ENCODE measurements at places on chromosomes 2 and 18.

GRCh38 chr2:210356944-210357343 is 42.0 kb upstream of the MYL1 start:
- no peak for DNase-seq

DNA sequence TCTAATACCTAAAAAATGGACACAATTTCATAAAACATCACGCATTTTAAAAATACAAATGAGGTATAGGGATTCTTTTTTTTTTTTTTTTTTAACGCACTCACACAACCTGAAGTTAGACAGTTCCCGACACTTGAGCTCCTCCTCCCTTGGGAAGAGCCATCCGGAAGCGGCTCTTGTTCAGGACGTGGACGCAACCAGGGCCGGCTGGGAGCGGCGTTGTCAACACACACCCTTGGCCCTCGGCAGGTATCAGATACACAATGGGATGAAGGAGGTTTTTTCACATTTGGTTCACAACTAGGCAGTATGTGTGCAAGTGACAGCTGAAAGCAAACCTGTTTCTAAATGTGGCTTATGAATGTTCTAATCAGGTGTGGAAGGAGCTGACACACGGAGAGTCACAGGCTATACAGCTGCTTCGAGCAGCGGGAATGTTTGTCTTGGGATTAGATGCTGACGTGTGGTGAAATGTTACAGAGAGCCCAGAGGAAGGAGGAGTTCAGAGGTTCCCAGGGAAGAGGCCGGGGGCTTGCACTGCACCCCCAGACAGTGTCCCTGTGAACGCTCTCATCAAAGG is 111.1 kb downstream of the PXDN start:
- no peak for DNase-seq

DNA sequence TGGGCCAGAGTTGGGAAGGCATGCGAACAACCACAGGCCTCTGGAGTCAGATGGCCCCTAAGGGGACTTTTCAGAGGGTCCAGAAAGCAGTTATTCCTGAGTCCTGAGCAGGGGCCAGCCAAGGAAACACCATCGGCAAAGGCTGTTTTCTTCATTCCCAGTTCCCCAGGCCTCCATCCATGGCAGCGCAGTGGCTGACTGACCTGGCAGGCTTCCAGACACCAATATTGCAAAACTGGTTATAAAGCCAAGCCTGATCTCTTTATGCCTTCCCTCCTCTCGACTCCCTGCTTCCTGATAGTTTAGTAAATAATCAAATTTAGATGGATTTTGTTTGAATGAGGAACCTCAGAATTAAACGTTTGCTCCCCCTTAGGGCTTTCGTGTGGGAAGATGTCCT is 133.4 kb upstream of the ITGA6 start:
- peak; percentile 14 for DNase-seq

GRCh38 chr18:23563377-23564043 is 22.8 kb downstream of the NPC1 start:
- peak; percentile 44 for DNase-seq

DNA sequence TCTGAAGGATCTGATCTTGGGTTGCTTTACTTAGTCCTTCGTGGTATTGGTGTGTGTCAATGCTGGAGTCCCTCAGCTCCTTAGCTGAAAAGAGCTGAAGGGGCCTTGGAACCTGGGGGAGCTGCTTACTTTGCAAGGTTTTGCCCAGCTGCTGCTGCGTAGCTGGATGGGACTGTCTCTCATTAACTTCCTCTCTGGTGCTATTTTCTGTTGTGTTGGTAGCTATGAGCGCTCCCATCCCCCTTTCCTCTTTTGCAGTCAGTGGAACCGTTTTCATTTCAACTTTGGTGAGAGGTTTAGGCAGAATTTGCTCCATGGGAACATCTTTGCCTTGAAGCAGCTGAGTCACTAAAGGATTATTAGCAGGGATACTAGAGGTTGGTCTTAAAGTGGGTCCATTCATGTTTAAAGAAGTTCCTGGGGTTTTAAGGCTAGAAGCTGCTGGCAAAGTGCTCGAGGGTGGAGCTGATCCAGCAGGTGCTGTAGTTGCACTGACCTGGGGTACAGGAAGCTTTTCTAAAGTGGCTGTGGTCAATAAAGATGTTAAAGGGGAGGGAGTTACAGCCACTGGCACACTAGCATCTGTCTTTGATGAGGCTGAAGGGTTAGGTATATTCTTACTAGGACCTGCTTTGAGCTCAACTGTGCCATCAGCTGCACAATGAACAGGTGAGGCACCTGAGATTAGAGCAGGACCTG is 69.9 kb upstream of the DTNB start:
- no peak for DNase-seq

GRCh38 chr2:32611366-32611765 is 16.5 kb upstream of the TTC27 start:
- no peak for DNase-seq

DNA sequence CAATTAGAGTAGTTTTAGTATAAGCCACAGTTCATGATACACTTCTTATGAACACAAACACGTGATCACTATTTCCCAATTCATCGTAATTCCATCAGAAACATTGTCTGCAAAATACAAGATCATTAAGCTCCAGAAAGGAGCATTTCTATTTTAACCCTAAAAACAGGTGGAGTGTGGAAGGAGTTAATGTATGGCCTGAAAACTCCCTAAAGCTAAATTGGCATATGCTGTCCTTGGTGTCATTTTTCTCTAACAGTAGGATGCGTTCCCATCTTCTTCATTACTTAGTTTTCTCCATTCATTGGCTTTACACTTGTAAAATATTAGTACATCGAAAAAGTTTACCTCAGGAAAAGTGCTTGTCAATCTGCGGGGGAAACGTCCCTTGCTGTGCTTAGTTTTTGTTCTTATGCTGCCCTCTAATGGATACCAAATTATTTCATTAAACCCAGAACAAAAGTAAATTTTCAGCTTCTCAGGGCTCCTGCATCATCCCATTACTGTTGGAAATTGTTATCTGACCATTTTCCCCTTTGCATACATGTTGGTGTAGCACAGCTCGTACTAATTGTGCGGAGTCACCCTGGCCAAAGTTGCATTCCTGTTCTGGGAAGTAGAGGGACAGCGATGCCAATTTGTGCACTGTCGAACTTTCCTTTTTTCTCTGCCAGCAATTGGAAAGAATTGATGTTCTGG is 153.4 kb downstream of the GPD2 start:
- DNase-seq, result peak; percentile 39

GRCh38 chr2:26521054-26521912 is 43.4 kb upstream of the OTOF start:
- DNase-seq, result no peak

- DNase-seq, result peak; percentile 39
Observed at GRCh38 chr2:9261231-9261883, 54.7 kb downstream of the ASAP2 start.

- peak; percentile 82 for DNase-seq
Observed at GRCh38 chr2:157777427-157777826, 98.7 kb downstream of the ACVR1 start.

DNA sequence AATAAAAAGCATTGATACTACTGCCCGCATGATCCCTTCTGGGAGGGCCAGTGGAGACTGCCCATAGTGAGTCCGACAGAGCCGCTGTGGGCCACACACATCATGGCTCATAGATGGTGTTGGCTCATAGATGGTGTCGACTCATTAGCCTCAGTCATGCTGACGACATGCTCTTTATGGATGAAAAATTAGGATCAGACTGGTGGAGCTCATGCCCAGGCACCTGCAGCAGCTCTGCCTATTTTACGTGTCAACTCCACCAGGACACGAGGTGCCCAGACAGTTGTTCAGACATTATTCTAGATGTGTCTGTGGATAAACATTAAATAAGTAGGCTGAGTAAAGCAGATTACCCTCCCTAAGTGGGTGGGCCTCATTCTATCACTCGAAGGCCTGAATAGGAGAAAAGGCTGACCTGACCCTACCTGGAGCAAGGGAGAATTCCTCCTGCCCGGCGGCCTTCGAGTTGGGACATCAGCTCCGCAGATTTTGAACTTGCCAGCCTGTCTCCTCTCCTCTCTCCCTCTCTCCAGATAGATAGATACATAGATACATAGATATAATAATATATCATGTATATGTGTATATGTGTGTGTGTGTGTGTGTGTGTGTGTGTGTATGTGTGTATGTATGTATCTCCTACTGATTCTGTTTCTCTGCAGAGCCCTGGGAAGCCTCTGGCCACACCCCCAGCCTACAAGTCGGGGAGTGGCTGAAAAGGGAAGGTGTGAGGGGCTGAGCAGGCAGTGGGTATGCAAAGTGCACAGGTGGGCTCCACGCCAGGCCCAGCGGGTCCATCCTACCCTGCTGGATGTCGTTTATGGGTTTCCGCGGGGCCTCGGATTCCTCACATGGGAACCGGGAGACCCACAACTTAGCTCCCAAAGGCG is 13.6 kb upstream of the TEX51 start:
- no peak for DNase-seq

DNA sequence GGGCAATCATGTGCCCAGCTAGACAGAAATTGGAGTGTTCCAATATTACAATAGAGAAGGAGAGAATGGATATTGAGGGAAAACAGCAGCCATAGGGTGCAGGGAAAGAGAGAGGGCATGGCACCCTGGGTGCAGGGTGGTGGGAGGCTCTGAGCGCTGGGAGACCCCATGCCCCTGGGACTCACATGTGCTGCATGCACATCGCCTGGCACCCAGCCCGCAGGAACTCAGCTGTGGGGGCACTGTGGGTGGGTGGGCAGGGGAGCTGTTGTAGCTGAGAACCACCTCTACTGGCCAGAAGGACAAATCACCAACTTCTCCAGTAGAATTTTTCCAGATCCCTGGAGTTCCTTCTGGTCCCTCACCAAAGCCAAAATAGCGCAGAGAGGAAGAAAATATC is 7.2 kb upstream of the NEURL3 start:
- DNase-seq, result no peak

DNA sequence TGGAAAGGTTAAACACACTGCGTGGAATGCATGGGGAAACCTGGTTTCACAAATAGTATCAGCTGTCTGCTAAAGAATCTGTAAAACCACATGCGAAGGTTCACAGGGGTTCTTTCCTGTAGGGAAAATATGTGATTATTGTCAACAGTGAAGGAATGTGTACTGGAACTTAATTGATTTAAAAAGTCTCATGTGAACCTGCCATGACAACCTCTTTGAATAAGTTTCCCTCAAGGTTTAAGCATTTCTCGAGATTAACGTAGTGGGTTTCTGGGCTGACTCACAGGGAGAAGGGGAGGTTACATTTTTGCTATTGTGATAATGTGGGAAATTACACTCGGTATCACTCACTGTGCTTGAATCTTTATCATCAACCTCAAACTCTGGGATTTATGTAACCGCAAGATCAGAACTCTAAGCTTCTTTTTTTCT is 28.2 kb upstream of the IL1R1 start:
- peak; percentile 100 for DNase-seq

DNA sequence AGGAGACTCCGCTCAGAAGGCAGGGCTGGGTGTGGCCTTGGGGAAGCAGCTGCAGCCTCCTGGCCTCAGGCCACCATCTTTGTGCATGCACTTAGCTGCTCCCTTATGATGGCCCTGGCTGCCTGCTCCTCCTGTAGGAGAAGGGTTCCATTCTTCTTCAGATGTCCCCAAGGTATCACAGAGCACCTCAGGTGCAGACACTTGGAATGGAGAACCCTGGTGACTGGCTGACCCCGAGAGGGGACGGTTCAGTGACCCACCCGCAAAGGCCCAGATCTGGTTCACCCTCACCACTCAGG is 9.6 kb downstream of the GPAT2 start:
- DNase-seq, result no peak

- DNase-seq, result peak; percentile 91
Observed at GRCh38 chr2:98909317-98910211, 26.5 kb downstream of the CRACDL start.

- DNase-seq, result no peak
Observed at GRCh38 chr2:9390991-9391390, 32.3 kb downstream of the ITGB1BP1 start.

- DNase-seq, result peak; percentile 96
Observed at GRCh38 chr2:15730545-15731212, 139.0 kb downstream of the DDX1 start.

GRCh38 chr2:236209996-236210395 is 41.8 kb upstream of the GBX2 start:
- DNase-seq, result no peak

GRCh38 chr2:120812866-120813265 is 77.2 kb downstream of the GLI2 start:
- no peak for DNase-seq

- peak; percentile 75 for DNase-seq
Observed at GRCh38 chr2:55168221-55169154, 63.6 kb downstream of the CLHC1 start.

DNA sequence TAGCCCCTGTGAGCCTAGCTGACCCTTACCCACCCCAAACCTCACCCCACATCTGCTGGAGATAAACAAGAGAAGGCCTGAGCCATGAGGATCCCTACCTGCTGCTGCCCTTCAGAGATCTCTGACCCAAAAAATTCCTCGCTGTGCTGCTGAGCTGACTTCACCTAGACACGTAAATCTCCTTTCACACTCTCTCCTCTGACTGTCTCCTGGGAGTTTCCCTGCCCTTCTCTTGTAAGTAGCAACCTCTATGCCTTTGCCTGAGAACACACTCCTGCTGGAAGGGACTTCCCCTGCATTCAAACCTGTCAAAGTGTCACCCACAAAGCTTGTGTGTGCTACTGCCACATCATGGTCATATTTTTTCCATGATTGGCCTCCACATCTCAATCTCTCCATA is 134.2 kb upstream of the NOL4 start:
- no peak for DNase-seq

DNA sequence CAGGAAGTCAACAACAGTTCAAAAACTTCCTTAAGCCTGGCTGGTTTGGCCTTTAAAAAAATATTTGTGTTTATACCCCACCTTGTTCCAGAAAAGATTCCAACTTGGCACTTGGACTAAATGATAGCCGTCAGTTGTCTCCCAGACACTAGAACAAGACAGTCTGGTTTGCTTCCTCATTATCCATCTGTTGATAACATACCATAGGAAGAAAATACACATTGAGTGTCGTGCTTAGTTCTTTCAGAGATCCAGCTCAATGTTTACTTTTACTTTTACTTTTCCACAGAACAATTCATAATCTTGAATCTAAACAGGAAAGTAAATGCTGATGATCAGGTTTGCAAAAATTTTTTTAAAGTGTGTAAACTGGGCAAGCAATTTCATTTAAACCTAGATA is 2.4 kb upstream of the VPS54 start:
- DNase-seq, result no peak

DNA sequence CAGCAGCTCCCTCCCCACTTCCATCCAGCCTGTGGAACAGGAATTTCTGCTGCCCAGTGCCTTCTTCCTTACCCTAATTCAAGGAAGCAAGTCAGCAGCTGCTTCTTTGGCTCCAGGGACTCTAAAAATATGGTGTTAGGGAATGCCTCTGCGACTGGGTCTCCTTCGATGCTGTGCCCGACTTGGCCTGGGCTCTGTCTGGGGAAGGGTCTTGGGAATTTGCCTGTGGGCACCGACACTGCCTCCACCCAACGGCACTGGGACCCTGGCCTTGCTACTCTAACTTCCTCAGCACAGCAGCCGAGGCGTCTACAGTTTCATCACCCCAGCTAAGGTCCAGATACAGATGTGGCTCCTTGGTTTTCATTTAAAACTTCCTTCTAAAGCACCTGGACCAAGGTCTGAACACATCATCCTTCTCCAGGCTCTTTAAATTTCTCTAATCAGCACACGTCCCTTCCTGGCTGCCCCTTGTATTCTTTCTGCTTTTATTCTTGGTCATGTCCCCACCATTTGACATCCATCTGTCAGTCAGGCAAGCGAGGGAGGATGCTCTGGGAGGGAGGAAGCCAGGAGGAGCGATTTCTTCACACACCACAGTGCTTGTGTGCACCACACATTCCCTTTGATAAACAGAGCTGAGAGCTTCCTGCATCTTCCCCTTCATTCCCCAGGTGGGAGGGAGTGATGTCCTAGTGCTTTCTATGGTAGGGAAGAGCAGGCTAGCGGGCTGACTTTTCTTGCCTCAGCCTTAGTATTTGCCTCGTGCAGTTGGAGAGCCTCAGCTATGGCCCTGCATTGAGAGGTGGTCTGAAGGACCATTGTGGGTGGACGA is 6.8 kb downstream of the LBH start:
- no peak for DNase-seq

Data from fibroblast of lung (primary cell).